ENCODE measurements at places on chromosomes 2 and 18. TPM values are rescaled to one million over a fixed set of nuclear protein-coding genes. Genes with fewer than 3 reads are reported as not detected.

- peak; percentile 22 for DNase-seq
Measured at GRCh38 chr2:120594856-120595685, 140.6 kb upstream of the GLI2 start.

DNA sequence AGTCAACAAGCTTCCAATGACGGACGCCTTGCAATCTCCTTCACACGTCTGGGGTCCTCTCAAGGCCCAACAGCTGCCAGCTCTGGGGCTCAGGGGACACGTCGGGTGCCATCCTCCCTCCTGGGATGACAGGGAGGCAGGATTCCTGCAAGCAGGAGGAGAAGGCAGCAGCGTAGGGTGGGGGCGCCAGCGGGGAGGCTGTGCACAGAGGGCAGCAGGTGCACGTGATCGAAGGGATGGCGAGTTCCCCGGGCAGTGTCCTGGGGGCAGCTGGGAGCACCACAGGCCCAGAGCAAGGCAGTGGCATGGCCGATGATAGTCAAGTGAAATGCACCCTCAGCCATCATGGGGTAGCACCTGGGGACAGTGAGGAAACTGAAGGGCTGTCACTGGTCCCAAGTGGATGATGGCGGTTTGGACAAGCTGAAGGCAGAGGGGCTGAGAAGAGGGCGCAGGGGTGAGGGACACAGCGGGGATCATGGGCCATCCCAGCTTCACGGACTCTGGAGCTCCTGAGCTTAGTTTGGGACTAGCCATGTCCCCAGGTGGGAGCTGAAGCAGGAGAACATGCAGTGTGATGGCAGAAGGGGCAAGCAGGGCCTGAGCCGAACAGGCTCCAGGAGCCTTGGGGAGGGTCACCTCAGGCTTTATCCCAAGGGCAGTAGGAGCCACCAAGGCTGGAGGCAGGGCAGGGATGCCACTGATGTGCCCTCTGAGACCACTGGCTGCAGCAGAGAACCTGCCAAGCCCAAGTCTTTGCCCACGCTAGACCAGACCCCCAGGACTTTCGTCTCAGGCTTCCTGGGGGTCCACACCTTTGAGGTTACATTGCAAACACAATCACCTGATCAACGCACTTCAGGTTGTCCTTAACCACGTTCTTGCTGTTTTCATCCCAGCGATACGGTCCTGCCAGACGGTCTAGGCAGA lies 16.3 kb upstream of the SNED1 start:
- DNase-seq: peak; percentile 34

DNA sequence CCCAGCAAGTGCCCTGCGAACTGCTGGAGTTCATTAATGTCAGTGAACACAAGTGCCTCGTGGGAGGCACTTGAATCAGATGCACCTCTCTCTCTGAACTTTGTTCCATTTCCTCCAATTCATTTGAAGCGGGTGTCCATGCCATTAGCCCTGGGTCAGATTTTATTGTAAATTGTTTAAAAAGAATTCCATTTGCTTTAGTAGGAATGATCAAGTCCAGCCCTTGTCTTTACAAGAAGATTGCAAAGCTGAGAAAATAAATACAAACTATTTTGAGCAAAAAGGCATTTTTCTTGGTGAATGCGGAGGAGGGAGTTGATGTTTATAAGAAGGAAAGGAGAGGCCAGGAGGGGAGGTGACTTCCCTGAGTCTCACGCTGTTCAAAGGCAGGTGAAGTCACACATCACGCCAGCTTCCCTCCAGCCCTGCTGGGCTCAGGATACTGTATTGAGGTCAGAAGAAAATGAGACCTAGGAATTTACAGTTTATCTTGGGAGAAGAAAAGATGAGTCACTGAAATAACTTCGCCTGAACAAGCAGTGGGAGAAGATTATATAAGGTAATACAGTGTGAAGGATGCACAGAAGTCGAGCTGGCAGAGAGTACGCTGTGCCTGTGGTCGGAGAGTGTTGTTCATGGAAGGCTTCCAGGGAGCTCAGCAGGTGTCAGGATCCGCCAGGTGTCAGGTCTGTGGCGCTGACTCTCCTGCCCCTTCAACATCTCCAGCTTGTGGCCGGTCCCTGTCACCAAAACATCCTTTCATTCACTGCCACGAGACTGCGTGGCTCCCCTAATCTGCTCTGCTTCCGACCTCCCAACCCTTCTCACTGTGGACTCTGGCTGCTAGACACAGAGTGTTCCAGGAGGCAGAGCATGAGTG lies 36.5 kb downstream of the EFR3B start:
- DNase-seq: no peak

DNA sequence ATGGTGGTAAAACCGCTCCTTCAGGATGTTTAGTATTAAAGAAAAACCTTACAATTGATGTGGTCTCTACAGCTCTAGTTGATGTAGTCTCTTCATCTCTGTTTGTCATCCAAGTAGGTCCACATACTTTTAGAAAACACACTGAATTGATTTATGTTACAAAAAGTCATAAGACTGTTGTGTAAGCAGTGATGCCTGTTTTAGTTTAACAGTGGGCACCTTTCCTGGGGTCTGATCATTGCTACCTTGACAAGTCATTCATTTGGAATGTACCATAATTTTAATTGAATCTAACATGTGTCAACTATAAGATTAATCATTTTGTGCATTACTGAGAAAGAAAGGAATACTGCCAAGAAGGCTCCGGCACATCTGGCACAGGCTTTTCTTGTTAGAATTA lies 34.3 kb downstream of the GIGYF2 start:
- no peak for DNase-seq

GRCh38 chr18:64330161-64330560 lies 181.3 kb upstream of the LINC00305 start:
- no peak for DNase-seq

GRCh38 chr2:172472446-172473033 lies 45.2 kb downstream of the ITGA6 start:
- DNase-seq: no peak

- DNase-seq: no peak
Measured at GRCh38 chr2:68135448-68136320, 22.0 kb upstream of the PNO1 start.

DNA sequence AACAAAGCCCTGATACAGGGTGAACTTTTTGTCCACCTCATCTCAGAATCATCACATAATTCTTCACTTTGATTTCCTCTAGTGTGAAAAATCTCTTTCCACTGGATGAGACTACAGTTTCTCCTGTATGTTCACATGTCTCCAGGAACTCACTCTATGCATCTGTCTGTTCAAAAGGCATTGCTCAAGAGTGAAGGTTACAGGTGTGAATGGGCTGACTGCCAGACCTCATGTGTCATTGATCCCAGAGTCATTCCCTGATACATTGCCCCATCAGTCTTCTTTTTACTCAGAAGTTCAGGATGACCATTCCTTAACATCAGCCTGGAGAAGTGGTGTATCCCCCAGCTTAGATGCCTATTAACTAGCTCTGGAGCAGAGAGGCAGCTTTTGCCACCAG lies 4.4 kb upstream of the DSC3 start:
- DNase-seq: no peak

- DNase-seq: no peak
Measured at GRCh38 chr2:67321588-67321903, 75.6 kb upstream of the ETAA1 start.

GRCh38 chr2:8491296-8492027 lies 190.4 kb upstream of the ID2 start:
- no peak for DNase-seq

- no peak for DNase-seq
Measured at GRCh38 chr2:118844261-118845004, 3.0 kb downstream of the EN1 start.

GRCh38 chr18:58507880-58508279 lies 121.0 kb downstream of the ALPK2 start:
- no peak for DNase-seq

- peak; percentile 23 for DNase-seq
Measured at GRCh38 chr2:241730671-241731293, 3.6 kb upstream of the D2HGDH start.

GRCh38 chr2:162382278-162382677 lies 38.3 kb downstream of the GCA start:
- no peak for DNase-seq

DNA sequence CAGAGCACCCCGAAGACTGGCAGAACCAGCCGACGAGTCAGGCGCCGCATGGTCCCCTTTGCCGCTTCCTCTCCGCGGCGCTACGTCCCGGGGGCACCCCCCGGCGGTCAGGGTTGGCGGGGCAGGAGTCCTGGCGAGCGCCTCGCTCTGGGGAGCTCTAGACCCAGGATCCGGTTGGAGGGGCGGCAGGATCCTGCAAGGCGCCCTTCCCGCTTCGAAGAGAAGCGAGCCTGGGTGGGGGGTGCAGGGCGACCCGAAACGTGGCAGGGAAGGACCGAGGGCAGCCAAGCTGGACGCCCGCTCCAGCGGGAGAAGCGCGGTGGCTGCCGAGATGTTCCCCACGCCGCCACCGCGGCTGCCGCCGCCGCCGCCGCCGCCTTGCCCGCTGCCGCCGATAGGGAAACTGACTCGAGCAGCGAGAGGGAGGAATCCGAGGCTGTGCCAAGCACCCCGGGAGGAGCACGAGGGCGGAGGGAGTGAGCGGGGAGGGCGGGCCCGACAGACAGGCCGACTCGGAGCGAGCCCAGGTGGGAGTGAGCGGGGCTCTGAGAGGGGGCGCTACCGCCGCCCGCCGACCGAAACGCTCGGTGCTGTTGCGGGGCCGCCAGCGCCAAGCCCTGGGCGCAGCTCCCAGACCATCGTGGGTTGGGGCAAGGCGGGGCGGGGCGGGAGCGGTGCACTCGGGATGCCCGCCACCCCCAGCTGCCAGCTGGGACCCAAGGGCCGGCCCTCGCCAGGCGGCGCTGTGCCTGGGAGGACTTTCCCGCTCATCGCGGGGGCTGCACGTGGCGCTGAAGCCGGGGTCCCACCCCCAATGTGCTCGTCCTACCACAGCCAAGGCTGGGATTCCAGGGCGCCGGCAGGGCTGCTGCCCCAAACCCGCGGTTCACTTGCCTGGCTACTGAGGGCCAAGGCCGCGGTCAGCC lies at the start of gene GALNT14:
Gene GALNT14, minus strand, starts transcription at position 404 of the 926 bp plus-strand sequence. Its CDS starts 354 bp downstream, at position 50.
- peak; percentile 66 for DNase-seq

- peak; percentile 64 for DNase-seq
Measured at GRCh38 chr2:85438201-85439024, 19.9 kb downstream of the SH2D6 start.

GRCh38 chr2:69238449-69239031 lies 148.5 kb downstream of the GFPT1 start:
- no peak for DNase-seq

GRCh38 chr2:17762451-17762850 lies 8.5 kb downstream of the GEN1 start:
- no peak for DNase-seq

GRCh38 chr2:237358721-237359517 lies 55.0 kb downstream of the COL6A3 start:
- DNase-seq: no peak

- DNase-seq: no peak
Measured at GRCh38 chr2:206164261-206164862, 4.7 kb downstream of the EEF1B2 start.

GRCh38 chr2:227503433-227504406 lies 31.8 kb downstream of the AGFG1 start:
- no peak for DNase-seq

DNA sequence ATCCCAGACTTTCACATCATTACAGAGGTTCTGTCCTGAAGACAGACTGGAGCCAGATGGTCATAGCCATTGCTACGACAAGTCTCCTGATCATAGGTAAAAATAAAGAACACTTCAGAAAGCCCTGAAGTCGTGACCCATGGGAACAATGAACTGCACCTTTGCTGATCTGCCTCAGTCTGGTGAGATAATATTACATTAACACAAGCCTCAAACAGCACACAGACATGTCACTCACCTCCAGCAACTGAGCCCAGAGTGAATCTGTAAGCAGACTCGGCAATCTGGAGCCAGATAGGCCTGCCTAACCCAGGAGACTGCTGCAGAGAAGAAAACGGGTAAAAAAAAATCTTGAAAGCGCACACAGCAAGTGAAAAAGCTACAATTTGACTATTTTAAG lies 79.2 kb downstream of the SLC25A12 start:
- no peak for DNase-seq

GRCh38 chr2:111072220-111072871 lies 48.4 kb upstream of the BCL2L11 start:
- no peak for DNase-seq

DNA sequence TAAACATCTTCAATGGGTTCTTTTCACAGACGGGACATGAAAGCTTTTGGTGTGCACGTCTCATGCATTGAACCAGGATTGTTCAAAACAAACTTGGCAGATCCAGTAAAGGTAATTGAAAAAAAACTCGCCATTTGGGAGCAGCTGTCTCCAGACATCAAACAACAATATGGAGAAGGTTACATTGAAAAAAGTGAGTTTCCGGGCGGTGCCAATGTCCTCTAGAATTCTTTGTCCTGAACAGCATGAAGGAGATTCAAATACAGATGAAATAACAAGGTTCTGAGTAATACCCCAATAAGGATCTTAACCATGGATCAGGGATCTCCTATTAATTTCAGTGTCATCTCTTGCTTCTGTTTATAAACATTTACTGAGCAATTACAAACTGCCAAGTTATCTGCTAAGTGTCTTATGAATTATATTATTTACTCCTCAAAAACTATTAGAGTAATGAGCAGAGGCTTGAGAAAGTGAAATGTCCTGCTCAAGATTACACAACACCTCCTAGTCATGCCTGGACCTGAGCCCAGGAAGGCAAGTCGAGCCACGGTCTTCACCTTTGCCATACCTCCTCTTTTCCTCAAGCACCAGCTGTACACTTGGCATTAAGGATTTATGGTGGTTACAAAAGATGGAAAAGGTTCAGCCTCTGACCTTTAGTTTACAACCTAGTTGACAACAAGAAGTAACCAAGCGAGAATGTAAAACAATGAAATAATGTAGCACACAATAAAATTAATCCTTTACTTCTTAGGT lies 22.6 kb downstream of the DHRS9 start:
- no peak for DNase-seq

DNA sequence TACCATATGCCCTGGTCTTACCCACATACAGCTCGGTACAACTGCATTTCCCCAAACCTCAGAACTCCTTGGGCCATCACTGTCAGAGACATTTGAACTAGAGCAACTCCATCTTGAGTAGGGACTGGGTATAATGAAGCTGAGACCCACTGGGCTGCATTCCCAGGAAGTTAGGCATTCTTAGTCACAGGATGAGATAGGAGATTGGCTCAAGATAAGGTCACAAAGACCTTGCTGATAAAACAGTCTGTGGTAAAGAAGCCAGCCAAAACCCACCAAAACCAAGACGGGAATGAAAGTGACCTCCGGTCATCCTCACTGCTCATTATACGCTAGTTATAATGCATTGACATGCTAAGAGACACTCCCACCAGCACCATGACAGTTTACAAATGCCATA lies 131.3 kb downstream of the PIK3C3 start:
- no peak for DNase-seq

GRCh38 chr2:231925303-231926179 lies 655 bp downstream of the NPPC start:
- peak; percentile 92 for DNase-seq

- no peak for DNase-seq
Measured at GRCh38 chr2:154813636-154814035, 115.1 kb downstream of the KCNJ3 start.

GRCh38 chr18:37394610-37394965 lies 171.0 kb downstream of the CELF4 start:
- no peak for DNase-seq

- DNase-seq: no peak
Measured at GRCh38 chr2:146025519-146025918, 1505.6 kb upstream of the ZEB2 start.

The FEV gene
- not detected for total RNA-seq

The CCDC68 gene
- total RNA-seq: 3.7 TPM

The TMEM198 gene
- total RNA-seq: 2.6 TPM

The OTOS gene
- not detected for total RNA-seq

The PXDN gene
- total RNA-seq: 15.6 TPM

The TFCP2L1 gene
- total RNA-seq: 0.19 TPM

The PROKR1 gene
- total RNA-seq: not detected

The RFX8 gene
- total RNA-seq: not detected

The CIB4 gene
- total RNA-seq: not detected

The ADD2 gene
- total RNA-seq: 2.0 TPM

The COL4A4 gene
- total RNA-seq: 10.3 TPM

The TRIM43 gene
- not detected for total RNA-seq

The CD8B gene
- total RNA-seq: 0.46 TPM
